ENCODE measurements at places on chromosomes 16 and 17.

DNA sequence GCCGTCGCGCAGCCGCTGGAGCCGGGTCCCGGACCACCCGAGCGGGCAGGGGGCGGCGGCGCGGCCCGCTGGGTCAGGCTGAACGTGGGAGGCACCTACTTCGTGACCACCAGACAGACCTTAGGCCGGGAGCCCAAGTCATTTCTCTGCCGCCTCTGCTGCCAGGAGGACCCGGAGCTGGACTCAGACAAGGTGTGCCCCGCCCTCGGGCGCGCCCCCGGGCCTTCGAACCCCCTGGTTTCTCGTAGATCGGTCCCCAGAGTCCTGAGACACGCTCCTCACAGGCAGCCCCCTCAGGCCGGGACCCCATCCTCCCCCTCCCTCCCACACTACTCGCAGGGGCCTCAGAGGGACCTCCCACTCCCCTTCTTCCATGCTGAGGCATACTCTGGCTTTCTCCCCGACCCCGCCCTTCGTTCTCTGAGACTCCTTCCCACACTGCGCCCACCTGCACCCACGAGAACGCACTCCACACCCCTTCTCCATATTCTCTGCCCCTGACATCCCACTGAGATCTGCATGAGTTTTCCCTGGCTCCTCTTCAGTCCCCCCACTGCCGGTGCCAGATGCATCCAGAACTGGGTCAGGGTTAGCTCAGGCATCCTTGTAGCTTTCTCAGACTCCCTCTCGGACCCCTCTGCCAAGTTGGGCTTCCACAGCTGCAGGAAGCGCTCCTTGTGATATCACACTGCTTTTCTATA lies 523 bp downstream of the KCTD2 start:
- no peak for DNase-seq

DNA sequence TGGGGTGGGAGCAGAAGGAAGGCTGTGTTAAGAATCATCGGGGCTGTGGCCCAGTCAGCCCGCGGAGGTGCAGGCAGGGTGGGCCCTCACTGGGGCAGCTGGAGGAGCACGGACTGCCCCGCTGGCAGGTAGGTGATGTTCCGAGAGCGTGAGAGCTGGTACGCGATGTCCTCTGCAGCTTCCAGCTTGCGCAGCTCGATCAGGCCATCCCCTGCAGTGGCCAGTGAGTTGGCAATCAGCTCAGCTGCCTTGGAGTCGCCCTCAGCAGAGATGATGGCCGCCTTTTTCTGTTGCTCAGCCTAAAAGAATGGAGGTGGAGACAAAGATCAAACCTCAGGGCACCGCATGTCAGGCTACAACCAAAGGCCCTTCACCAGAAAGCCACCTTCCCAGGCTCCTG lies 9.8 kb downstream of the PHB1 start:
- no peak for DNase-seq

GRCh38 chr16:2437032-2437790 lies 8.0 kb downstream of the CCNF start:
- DNase-seq, result no peak

- DNase-seq, result peak; percentile 87
Observed at GRCh38 chr17:50935221-50935995, 69.3 kb upstream of the TOB1 start.

- DNase-seq, result no peak
Observed at GRCh38 chr16:47431960-47432359, 28.9 kb downstream of the ITFG1 start.

DNA sequence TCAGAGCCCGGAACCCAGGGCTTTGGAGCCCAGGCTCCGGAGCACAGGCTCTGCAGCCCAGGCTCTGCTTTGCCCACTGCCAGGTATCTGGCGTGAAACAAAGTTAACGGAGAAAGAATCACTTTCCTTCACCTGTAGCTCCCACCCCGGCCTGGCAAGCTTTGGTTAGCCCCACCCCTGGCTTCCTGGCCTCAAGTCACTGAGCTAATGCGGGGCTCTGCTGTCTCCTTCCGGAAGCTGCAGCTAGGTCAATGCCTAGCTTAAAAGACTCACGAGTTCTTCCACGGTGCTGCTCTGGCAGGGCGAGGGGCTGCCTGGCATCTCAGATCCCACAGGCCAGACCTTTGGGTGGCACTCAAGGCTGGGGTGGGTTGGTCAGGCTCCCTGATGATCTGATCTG lies 21.1 kb upstream of the SPPL2C start:
- no peak for DNase-seq

DNA sequence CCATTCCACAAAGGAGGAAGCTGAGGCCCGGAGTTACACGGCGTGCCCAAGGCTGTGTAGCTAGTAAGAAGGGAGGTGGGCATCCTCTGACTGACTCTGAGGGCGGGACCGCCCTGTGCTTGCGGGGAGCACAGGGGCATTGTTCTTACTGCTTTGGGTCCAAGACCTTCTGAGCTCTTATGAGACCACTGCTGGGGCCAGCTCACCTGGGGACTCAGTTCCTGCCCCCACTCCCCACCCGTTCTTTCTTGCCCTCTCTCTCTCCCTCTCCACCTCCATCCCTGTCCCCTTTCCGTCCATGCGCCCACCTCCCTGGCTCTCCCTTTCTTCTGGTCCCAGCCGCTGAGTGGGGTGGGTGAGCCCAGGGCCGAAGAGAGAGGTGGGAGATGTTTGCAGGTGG lies 19.6 kb downstream of the CCR7 start:
- peak; percentile 3 for DNase-seq

- no peak for DNase-seq
Observed at GRCh38 chr17:4195306-4195705, 52.3 kb downstream of the CYB5D2 start.

DNA sequence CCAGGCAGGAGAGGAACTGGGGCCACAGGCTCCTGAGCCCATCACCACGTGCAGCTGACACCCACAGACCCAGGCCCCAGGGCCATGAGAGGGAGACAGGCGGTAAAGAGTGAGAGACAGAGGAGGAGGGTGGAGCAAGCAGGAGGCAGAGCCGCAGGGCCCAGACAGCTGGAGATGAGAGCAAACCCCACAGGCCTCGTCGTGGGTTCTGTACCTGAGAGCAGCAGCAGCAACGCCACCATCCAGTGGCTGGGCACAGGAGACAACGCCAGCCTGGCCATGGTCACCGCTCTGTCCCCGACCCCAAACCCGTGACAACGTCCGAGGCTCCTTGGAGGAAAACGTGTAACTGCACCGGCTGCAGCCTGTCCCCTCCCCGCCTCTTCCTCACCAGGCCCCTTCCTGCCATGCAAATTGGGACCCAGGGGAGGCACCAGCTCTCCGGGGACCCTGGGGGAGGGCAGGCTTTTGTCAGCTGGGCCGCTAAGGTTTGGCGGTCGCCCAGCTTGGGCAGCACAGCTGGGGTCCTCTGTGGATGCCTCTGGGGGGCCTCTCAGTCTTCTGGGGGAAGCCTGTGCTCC lies at the start of gene CD79B:
Gene CD79B (minus strand): TSS at position 351 of the 581 bp plus-strand sequence. CDS start 70 bp downstream, at position 281.
- no peak for DNase-seq

- DNase-seq, result no peak
Observed at GRCh38 chr16:11973070-11973469, 3.5 kb upstream of the SNX29 start.

GRCh38 chr17:71846561-71847110 lies 274.2 kb upstream of the SOX9 start:
- DNase-seq, result no peak
